ENCODE measurements at places on chromosomes 5 and 9. TPM values are rescaled to one million over a fixed set of nuclear protein-coding genes. Genes with fewer than 3 reads are reported as not detected.

DNA sequence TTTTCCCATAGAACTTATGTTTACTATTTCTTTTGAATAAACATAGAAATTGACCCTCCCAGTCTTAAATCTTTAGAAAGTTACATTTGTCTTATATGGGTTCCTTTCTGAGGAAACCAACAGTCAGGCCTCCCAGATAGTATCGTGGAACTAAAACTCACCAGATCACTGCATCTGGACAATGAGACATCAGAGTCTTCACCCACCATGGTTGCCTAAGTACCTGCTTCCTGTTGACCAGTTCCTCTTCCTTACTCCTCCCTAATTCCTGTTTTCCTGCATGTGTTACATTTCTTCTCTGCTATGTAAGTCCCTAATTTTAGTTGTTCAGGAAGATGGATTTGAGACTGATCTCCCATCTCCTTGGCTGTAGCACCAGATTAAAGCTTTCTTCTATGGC, 462.2 kb downstream of the DIRAS2 start:
- no peaks in the 10 kb centered on the region for H3K36me3 ChIP-seq
- DNase-seq: no peak
- H3K4me3 ChIP-seq: no peak overlapping the region
- no peaks in the 10 kb centered on the region for H3K27me3 ChIP-seq

DNA sequence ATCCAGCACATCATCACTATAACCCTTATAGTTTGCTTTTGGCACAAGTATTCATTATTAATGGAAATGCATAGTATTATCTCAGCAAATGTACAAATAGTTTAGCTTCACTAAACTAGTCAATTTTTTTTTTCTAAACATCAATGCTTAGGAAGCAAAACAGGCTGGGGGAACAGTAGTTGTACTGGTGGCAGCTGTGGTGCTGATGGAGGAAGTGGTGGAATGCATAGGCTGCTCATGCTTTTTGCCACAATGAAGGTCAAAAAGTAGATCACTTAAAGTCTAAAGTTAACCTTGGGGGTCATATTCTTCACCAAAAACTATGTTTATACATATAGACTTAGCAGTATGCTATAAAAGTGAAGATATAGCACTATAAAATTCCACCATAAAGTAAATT, 36.3 kb upstream of the CDKN2B start:
- DNase-seq: no peak
- no peaks in the 10 kb centered on the region for H3K36me3 ChIP-seq
- no peaks in the 10 kb centered on the region for H3K27me3 ChIP-seq
- H3K27ac ChIP-seq: no peak overlapping the region
- no peaks in the 10 kb centered on the region for H3K4me1 ChIP-seq

- H3K36me3 ChIP-seq: no peaks in the 10 kb centered on the region
- no peak overlapping the region for H3K27ac ChIP-seq
- no peak for DNase-seq
- H3K4me3 ChIP-seq: no peak overlapping the region
These were observed 29.1 kb upstream of the MED27 start for GRCh38 chr9:132108728-132109127.

GRCh38 chr9:100277166-100277979, 75.4 kb downstream of the TEX10 start:
- no peaks in the 10 kb centered on the region for H3K4me1 ChIP-seq
- H3K36me3 ChIP-seq: peaks cover 6% of the 10 kb centered on the region
- no peaks in the 10 kb centered on the region for H3K27me3 ChIP-seq

GRCh38 chr5:64628901-64629300, 61.4 kb upstream of the SHISAL2B start:
- H3K36me3 ChIP-seq: no peaks in the 10 kb centered on the region
- no peak overlapping the region for H3K4me3 ChIP-seq
- H3K27me3 ChIP-seq: no peaks in the 10 kb centered on the region
- H3K4me1 ChIP-seq: no peaks in the 10 kb centered on the region

DNA sequence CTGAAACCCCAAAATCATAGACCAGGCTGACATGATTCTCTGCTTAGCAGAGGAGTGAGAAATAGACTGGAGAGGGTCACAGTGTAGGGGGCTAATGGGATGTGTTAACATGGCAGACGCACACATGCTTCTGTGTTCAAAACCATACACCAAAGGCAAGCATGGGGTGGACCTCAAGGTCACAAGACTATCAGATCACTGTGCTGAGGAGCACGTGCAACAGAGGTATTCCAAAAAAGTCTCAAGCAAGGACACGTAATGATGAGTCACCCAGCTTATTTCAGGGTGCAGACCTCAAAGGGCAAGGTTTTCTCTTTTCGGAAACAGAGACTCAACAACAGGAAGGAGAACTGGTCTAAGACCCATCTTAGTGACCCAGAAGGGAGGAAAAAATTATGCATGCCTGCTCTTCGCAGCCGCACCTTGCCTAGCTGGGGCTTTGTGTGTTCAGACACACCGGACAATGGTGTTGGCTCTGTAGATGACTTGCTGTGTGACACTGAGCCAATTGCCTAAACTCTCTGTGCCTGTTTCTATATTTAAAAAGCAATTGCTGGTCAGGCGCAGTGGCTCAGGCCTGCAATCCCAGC, 20.3 kb downstream of the WHRN start:
- DNase-seq: peak; percentile 69
- H3K36me3 ChIP-seq: no peaks in the 10 kb centered on the region
- no peak overlapping the region for H3K27ac ChIP-seq
- peaks cover 11% of the 10 kb centered on the region for H3K4me1 ChIP-seq
- H3K27me3 ChIP-seq: no peaks in the 10 kb centered on the region

GRCh38 chr5:6362846-6363245, 15.5 kb downstream of the MED10 start:
- no peak overlapping the region for H3K27ac ChIP-seq
- H3K4me3 ChIP-seq: no peak overlapping the region
- no peak for DNase-seq
- H3K27me3 ChIP-seq: no peaks in the 10 kb centered on the region

Gene CCNI2
- 8.8 TPM for total RNA-seq

Gene SLC46A2
- total RNA-seq: not detected

Gene PCDHGB5
- 0.22 TPM for total RNA-seq

Gene IL4
- total RNA-seq: 6.4 TPM

Measured in CD8-positive, alpha-beta memory T cell (primary cell).